SK-N-DZ (cell line): ENCODE measurements at places on chromosomes 6 and 20.

GRCh38 chr6:81727876-81728517 is 24.5 kb downstream of the TENT5A start:
- no peak for DNase-seq

GRCh38 chr6:75933387-75933975 is 139.0 kb downstream of the IMPG1 start:
- DNase-seq, result no peak

DNA sequence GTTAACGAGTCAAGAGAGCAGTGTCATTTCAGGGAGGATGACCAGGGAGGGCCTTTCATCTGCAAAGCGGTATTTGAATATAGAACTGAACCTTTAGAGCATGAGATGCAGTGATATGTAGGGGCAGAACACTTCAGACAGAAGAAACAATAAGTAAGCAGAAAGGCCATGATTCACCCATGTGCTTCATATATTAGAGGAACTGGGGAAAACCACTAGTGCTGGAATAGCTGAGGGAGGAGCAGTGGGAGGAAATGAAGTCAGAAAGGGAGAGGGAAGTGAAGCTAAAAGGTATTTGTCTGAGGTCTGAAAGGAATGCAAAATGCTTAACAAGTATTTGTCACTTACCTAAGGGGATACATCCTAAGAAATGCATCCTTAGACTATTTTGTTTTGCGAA is 391.2 kb downstream of the ADGRB3 start:
- DNase-seq, result no peak

- peak; percentile 16 for DNase-seq
Measured at GRCh38 chr6:62283796-62284411, 2.1 kb downstream of the KHDRBS2 start.

DNA sequence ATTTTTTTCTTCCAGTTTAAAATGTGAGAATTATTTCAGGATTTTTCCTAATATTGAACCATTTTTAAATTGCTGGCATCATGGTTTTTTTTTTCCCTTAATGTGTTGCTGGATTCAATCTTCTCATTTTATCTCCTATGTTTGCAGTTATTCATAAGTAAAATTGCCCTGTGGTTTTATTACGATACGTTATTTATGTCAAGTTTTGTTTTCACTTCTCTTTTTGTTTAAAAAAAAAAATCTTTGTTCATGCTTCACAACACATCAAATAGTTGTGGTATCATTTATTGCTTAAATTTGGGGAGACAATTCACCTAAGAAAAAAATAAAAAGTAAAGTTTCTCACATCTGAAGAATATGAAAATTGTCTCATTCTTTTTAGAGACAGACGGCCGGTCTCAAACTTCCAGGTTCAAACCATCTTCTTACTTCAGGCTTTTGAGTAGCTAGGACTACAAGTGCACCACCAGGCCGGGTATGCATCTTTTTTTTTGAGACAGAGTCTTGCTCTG is 239.3 kb upstream of the ID4 start:
- no peak for DNase-seq

DNA sequence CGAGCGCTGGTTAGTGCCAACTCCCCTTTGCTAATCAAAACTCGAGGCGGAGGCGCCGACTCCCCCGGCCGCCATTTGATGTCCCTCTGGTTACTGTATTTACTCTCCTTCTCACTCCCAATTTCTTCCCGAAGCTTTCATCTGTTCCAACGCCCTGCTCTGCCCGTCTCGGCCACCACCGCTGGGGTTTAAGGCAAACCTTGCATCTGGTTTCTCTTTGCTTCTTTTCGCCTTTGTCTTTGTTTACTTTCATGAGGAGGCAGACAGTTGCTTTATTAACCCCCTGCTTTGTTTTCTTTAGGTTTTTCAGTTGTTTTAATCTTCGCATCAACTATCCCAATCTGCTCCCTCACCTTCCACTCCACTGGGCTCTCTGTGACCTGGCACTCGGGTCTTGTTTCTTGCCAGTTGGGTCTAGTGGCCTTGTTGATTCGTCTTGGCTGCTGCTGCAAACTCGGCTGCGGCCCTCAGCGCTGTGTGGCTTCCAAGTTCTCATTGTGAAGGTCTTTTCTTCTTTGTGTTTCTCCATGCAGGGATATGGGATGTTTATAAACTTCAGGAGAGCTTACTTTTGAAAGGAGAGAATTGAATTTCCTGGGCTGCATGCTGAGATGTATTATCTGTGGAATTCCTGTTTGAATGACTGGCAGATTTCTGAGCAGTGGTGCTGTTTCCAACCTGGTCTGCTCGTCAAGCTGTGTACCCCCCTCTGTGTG is 155.1 kb downstream of the CDC5L start:
- no peak for DNase-seq

- no peak for DNase-seq
Measured at GRCh38 chr6:158367816-158368215, 55.6 kb downstream of the TULP4 start.

- peak; percentile 59 for DNase-seq
Measured at GRCh38 chr6:16712255-16712930, 48.9 kb downstream of the ATXN1 start.

DNA sequence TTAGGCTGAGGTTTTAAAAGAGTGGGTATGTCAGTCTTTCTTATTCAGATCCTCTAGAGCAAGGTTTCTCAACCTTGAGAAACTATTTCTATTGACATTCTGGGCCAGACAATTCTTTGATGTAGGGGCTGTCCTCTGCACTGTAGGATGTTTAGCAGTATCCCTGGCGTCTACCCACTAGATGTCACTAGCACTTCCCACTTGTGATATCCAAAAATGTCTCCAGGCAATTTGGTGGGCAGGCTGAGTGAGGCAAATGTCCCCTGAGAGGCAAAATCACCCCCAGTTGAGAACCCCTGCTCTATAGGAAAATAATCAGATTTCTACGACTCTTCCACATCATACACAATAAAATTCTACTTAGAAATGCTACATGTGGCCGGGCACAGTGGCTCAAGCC is 7.7 kb upstream of the ZKSCAN8 start:
- DNase-seq, result peak; percentile 29

- DNase-seq, result no peak
Measured at GRCh38 chr6:42417641-42418112, 34.0 kb downstream of the TRERF1 start.

DNA sequence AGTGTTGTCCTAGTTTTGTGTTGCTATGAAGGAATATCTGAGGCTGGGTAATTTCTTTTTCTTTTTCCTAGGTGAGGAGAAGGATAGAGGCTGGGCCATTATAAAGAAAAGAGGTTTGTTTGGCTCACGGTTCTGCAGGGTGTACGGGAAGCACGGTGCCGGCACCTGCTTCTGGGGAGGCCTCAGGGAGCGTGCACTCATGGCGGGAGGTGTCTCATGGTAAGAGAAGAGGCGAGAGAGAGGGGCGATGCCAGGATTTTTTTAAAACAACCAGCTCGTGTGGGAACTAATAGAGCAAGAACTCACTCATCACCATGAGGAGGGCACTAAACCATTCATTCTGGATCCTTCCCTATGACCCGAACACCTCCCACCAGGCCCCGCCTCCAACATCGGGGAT is 14.2 kb upstream of the NPBWR2 start:
- DNase-seq, result no peak

DNA sequence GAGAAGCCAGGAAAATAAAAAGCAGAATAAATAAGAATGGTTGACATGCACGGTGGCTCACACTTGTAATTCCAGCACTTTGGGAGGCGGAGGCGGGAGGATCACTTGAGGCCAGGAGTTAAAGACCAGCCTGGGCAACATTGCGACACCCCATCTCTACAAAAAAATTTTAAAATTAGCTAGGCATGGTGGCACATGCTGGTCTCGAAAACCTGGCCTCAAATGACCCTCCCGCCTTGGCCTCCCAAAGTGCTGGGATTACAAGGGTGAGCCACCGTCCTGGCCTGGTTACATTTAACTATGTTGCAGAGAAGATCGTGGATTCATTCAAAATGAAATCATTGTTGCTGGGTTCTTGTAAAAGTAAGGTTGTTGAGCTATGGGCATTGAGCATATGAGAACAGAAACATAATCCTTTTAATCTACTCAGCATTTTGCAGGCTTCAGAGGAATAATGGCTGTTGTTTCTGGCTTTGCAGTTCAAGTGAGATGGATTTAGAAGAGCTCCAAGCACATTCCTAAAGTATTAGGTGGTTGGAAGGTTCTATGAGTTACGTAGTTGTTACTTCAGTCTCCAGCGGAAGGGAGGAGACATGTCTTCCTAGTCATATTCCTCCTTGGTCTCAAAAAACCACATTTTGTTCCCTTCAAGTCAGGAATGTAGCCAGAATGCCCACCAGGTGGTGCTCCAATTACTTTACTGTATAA is 45.6 kb upstream of the RAB23 start:
- peak; percentile 50 for DNase-seq

GRCh38 chr6:81889377-81890053 is 137.0 kb upstream of the TENT5A start:
- no peak for DNase-seq

DNA sequence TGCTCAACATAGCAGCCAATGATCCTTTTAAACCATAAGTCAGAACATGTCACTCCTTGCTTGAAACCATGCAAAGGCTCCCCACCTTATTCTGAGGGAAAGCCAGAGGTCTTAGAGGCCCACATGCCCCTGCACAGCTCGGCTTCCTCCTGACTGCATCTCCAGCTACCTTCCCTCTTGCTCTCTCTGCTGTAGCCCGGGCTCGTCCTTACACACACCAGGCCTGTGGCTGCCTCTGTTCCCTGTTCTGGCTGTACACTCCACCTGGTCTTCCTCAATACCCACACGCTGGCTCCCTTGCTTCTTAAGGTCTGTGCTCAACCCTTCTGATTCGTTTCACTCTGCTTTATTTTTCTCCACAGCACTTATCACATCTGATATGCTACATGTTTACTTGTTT is 116.2 kb downstream of the TNFAIP3 start:
- no peak for DNase-seq

DNA sequence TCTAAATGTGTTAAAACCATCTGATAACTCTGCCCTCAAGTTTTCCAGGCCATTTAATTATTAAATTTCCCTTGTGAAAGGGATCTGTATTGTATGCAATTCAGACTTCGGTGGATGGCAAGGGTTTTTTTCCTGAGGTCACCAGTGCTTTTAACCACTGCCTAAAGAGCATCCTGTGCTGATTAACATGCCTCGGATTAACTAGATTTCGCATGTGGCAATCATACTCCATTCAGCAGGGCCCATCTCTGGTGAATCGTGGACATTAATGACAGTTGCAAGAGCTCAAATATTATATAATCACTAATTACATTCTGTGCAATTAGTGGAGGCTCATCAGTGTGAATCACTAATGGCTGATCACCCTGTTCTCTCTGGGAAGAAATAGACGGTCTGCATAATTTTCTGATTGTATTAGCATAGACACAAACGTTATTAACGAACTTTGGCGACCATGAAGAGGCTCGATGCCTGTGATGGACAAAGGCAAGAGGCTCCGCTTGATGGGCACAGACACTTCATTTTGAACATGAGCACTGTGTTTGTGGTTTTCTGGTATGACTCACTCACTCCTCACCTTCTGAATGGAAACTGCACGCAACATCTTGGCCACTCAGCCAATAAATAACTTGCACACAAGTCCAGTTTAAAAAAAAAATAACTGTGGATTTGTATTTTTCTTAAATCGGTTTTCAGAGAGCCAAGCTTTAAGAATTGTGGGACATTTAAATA is 31.4 kb downstream of the LINC00237 start:
- no peak for DNase-seq

GRCh38 chr6:34104628-34105027 is 41.3 kb downstream of the GRM4 start:
- DNase-seq, result no peak

GRCh38 chr6:150406948-150407347 is 38.1 kb downstream of the IYD start:
- DNase-seq, result no peak

DNA sequence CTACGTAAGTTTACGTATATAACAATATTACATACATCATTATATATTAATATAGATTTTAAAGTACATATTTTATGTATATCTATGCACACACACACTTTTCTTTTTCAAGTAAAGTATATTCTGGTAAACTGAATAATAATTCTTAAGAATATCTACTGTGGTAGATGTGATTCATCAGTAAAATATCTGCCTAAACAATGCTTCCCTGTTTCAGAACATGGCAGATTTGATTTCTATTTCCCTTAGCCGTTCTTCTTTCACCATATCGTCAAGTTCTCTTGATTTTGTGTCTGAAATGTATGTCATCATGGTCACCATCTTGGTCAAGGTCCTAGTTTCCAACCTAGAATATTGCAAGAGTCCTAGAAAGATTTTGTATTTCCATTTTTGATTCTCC is 195.6 kb downstream of the HDGFL1 start:
- DNase-seq, result no peak

GRCh38 chr6:55276745-55277530 is 50.3 kb upstream of the GFRAL start:
- DNase-seq, result peak; percentile 52

DNA sequence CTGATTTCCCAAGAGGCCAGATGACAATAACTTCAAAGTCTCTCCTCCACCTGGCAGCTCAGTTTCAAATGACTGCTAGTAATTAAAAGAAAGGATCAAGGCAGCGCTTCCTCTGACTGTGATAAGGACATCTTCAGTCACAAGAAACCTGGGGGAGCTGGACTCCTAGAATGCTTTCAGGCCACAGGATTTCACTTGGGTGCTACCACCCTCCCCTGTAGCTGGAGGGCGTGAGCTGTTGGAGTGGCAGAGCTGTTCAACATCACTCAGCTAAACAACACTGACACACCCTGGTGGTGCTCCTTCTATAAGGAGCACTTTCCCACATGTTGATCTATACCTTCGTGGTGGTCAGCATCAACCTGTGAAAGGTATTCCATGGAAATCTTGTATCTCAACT is 2.2 kb upstream of the CNR1 start:
- DNase-seq, result no peak

GRCh38 chr6:54609981-54610380 is 236.6 kb upstream of the FAM83B start:
- no peak for DNase-seq

- DNase-seq, result no peak
Measured at GRCh38 chr6:49635978-49636712, 494 bp downstream of the RHAG start.

- DNase-seq, result no peak
Measured at GRCh38 chr6:1970151-1970561, 275.2 kb downstream of the GMDS start.

DNA sequence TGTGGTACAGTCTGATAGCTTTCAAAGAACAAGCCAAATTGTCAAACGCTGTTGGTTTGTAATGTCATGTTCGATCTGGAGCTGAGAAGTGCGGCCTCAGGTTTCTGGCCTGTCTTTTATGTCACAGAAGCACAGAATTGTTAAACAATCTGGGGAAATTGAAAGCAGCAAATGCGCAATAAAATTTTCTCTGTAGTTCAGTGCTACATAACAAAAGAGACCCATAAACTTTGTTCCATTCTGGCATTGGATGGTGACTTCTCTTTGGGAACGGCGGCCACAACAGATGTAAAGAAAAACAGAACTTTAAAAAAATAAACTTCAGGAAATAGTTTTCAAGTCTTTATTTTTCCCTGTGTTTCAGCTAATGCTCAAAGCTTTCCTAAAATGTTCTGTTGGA is 106.9 kb downstream of the PRL start:
- DNase-seq, result no peak
